Right hindlimb (tissue), 1 donor: ENCODE measurements at places on chromosomes 16 and 17.

DNA sequence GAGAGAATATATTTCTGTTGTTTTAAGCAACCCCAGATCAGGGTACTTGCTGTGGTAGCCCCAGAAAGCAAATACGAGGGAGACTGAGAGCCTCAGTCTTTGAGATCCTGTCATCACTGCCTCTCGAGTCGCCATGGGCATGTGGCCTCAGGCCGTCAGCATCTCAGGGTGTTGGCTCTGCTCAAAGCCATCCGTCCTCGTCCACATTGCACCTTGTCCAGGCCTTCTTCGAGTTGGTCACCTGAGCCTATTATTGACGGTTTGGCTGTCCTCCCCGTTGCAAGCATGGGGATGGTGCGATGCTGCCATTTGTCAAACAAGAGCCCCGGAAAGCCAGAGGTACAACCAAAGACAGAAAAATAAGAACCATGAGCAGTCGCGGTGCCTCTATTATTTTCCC is 136.9 kb downstream of the IRF8 start:
- DNase-seq, result no peak

DNA sequence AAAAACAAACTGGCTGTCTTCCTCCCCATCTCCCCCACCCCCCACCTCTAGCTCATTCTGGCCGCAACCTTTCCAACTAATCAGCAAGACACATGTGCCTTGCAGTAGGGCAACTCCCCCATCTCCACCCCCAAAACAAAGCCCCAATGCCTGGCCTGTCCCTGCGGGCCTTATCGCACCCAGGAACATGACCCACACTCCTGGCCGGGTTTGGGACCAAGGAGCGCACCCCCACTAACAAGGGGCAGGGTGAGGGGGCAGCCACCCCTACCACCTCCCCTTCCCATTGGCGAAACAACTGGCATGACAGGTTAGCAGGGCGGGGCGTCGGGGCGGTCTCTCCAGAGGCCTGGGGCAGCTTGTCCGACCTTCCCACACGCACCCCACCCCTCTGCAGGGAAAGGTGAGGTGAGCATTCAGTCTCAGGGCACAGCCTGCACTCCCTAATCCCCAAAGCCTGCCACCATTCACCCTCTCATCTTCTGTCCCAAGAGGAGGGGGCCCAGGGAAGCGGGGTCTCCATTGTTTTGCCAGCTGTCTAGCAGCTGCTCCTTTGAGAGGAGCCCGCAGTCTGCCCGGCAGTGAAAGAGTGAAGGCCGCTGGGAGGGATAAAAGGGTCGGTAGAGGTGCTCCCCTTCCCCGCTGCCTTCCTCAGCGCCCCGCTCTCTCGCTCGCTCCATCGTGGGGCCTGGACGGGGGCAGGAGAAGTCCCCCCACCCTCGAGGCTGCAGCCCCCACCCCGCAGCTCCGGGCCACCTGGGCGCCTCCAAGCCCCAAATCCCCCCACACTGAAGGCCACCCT is 765 bp downstream of the MYO18A start:
- DNase-seq, result no peak

- DNase-seq, result no peak
Observed at GRCh38 chr17:17566896-17567513, 24.5 kb downstream of the PEMT start.

- no peak for DNase-seq
Observed at GRCh38 chr16:59154295-59154694, 420.2 kb upstream of the GOT2 start.

GRCh38 chr16:57893559-57894389 is 77.2 kb downstream of the CNGB1 start:
- DNase-seq, result no peak

DNA sequence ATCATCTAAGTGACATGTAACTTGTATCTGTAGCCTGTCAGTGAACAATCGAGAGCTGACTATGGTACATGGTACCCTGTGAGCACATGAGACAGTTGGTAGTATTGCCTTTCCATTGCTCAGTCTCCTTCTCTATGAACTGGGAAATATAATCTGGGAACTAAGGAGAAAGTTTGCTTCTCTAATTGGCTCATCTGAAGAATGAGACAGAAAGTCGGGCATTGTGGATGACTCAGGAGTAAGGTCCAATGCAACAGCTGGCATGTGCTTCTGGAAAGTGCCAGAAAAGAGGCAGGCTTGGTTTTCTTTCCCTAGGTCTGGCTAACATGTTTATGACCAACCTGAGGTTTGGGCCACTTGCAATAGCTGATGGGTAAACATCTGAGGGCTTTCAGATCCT is 51.9 kb downstream of the ZZEF1 start:
- DNase-seq, result no peak

GRCh38 chr17:44826123-44826790 is 3.8 kb downstream of the GJC1 start:
- DNase-seq, result no peak

DNA sequence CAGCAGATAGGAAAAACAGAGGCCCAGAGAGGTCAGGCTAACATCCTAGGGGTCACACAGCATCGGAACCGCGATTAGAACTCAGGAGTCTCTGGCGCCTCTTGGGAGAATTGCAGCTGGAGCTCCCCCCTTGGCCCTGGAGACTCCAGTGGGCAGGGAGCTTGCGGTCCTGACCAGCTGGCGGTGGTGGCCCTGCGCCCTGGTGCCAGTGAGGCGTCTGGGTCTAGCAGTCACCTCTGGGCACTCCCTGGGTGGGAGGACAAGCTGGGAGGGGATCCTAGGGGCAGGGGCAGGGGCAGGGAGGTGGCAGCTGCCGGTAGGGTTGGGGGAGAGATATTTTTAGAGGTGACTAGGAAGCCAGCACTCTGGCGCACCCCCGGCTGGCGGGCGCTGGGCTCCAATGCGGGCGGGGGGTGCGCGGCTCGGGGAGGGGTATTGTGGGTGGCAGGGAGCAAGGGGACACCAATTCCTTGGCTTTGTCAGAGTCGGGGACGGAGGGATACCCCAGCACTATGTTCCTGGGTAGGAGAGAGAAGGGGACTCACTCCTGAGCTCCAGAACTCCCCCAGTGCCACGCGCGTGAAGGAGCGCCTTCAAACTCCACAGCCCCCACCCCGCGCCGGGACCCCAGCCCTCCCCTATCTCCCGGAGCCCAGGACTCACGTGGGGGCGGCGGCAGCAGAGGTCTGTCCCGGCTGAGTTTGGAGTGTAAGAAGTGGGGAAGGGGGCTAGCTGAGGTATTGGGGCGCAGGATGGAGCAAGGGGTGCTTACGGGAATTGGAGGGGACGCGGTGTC is 584 bp downstream of the PHOSPHO1 start:
- no peak for DNase-seq

DNA sequence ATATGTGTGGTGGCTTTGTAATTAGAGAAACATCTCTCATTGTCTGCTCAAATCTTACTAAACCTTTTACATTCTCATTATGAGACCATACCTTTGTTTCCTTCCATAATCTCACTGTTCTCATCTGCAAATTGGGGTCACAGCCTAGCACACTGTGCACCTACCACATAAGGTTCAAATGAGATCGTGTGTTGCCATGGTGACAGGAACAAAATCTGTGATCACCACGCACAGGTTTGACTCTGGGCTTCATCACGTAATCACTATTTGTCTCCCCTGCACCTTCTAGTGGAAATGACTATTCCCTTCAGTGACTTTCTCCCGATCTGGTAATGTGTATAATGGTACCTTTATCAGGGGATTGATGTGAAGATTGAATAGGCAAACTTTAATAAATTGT is 26.1 kb downstream of the CDH8 start:
- DNase-seq, result no peak

GRCh38 chr17:63433746-63434591 is 12.1 kb downstream of the CYB561 start:
- peak; percentile 70 for DNase-seq

- peak; percentile 84 for DNase-seq
Observed at GRCh38 chr17:32127158-32127897, 15.0 kb upstream of the RHOT1 start.

GRCh38 chr17:30093463-30094147 is 23.0 kb upstream of the NSRP1 start:
- peak; percentile 58 for DNase-seq

- peak; percentile 48 for DNase-seq
Observed at GRCh38 chr17:72053449-72053848, 67.4 kb upstream of the SOX9 start.

- DNase-seq, result peak; percentile 89
Observed at GRCh38 chr17:17044846-17045561, 2.7 kb downstream of the MPRIP start.

- DNase-seq, result no peak
Observed at GRCh38 chr16:52611817-52612673, 65.1 kb upstream of the TOX3 start.

- no peak for DNase-seq
Observed at GRCh38 chr16:88991813-88992350, 14.9 kb upstream of the CBFA2T3 start.

GRCh38 chr16:31464348-31464769 is 5.1 kb downstream of the ARMC5 start:
- peak; percentile 24 for DNase-seq

DNA sequence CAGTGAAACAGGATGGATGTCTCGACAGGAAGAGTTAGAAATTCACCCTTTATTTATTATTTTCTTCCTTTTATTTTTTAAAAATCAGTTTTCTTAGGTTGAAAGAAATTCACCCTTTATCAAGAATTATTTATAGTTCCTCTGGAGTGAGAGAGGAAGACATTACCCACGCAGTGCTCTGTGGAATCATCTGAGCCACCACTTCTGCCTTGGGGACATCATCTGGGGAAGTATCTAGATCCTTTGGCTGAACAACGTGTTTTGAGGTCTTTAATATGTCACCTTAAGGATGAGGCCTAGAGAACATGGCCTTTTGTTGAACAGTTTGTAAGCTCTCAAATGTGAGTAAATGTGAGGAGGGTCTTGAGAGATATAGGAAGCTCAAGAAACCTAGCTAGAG is 183.3 kb downstream of the UTP18 start:
- DNase-seq, result no peak

DNA sequence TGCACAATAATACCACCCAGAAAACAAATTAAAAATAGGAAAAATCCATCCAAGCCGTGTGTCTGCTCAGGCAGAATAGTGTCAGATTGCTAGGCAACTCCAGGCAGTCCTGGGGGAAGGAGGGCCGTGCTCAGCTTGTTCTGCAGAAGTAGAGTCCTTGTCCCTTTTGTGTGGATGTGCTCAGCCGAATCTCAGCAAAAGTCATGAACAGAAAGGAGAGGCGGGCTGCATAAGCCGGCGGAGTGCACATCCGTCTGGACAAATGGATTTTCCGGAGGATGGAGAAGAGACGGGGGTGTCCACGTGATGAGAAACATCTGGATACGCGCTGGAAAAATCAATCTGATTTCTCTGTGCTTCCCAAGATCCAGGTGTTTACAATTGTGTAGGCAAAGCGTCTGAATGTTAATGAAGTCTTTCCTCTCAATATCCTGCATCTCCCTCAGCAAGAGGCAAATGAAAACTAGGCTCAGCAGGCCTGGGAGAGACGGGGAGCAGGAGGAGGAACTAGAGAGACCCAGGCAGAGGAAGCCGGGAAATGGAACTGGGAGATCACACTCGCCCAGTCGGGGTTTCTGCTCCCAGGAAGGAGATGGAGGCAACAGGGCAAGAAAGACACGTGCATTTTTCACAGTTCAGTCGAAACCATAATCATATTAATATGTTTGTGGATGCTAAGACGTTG is 7.7 kb upstream of the RBFOX3 start:
- peak; percentile 42 for DNase-seq

GRCh38 chr17:17205368-17206123 is 587 bp downstream of the PLD6 start:
- DNase-seq, result peak; percentile 66

- DNase-seq, result no peak
Observed at GRCh38 chr16:3671424-3671823, 16.9 kb downstream of the DNASE1 start.

DNA sequence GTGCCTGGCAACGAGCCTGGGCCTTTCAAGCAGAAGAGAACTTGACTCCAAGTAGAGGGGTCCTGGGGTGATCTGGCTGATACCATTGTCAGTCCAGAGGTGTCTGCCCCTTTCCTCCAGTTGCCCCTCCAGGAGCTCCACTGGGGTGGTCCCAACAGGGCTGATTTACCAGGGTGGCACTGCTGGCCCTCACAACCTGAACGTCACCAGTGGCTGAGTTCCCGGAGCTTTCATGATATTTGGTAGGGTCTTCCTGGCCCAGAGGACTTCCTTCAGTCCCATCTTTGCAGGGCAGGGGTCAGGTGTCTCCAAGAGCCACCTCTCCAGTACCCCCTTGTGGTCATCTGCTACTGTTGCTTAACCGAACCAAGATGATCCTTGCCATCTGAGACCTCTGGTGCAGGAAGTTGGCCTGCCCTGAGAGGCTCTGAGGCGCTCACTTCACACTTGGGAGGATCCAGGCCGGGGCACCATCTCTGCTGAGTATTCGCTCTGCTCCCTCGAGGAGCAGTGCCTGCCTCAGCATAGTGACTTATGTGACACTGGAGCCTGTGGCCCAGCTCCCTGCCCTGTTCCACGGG is 3.5 kb downstream of the LIMD2 start:
- DNase-seq, result no peak

DNA sequence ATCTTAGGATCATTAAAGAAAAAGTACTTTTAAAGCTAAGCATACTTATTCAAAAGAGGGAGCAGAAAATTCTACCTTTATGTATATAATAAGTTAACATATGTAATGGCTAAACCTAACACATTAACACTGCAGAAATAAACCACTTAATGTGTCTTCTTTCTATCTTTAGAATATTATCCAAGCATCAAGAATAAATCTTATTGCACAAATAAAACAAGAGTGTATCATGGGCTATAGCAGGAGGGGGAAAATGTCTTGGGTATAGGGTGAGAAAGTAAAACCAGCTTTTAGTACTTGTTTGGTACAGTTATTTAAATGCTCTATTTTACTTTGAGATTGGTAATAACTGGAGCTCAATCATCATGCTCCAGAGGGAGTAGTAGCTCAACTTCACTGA is 10.9 kb downstream of the PRKCA start:
- no peak for DNase-seq

DNA sequence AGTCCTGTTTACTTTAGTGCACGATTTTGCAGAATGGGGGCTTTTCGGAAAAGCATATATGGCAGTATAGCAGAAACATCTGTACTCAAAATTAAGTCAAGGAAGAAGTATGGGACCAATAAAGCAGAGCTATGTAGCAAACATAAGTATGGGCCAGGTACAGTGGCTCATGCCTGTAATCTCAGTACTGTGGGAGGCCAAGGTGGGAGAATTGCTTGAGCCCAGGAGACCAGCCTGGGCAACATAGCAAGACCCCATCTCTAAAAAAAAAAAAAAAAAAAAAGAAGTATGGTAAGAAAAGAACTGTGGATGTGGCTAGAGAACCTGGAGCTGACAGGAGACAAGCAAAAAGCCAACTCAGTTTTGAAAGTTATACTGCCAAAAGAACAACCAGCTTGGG is 36.1 kb downstream of the ZNF652 start:
- DNase-seq, result no peak

GRCh38 chr17:57721967-57722703 is 23.0 kb downstream of the CCDC182 start:
- no peak for DNase-seq
